GM12891 (cell line): ENCODE measurements at places on chromosomes 2 and 18.
A peak's percentile ranks its signal among the peaks of the same experiment; 100 is the strongest.

- no peak for DNase-seq
Measured at GRCh38 chr2:151575338-151575737, 158.9 kb downstream of the NEB start.

- no peak for DNase-seq
Measured at GRCh38 chr18:27772081-27772480, 404.8 kb downstream of the CDH2 start.

GRCh38 chr2:68577183-68577582 is 66.2 kb upstream of the PROKR1 start:
- no peak for DNase-seq

DNA sequence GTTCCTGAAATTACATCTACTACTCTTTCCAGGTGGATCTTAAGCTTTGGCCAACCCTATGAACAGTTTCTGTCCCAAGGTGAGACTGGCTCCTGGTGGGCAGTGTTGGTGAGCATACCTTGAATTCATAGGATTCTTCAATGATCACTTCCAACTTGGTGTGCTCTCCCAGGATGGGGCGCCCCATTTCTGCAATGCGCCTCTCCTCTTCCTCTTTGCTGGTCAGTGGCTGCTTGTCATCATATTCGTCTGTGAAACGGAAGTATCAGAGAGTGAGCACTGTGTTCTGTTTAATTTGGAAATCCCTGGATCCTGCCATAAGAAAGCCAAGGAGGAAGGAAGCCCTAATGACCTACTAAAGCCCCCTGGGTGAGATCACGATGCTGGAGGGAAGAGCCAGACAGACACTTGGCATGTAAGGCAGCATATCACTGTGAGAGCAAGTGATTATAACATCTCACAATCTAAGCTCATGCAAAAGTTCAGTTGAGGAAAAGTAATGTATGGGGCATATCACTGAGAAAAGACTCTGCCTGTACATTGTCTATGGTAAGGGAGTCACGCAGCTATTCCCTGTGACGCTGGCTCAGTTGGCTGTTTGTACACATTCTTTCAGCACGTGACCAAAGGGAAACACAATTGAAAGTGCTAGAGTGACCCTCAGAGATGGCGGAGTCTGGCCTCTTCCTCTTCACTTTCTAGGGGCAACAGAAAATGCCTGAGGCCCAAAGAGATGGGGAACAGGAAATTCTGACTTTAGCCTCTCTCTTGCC is 287.0 kb downstream of the SLC8A1 start:
- no peak for DNase-seq

DNA sequence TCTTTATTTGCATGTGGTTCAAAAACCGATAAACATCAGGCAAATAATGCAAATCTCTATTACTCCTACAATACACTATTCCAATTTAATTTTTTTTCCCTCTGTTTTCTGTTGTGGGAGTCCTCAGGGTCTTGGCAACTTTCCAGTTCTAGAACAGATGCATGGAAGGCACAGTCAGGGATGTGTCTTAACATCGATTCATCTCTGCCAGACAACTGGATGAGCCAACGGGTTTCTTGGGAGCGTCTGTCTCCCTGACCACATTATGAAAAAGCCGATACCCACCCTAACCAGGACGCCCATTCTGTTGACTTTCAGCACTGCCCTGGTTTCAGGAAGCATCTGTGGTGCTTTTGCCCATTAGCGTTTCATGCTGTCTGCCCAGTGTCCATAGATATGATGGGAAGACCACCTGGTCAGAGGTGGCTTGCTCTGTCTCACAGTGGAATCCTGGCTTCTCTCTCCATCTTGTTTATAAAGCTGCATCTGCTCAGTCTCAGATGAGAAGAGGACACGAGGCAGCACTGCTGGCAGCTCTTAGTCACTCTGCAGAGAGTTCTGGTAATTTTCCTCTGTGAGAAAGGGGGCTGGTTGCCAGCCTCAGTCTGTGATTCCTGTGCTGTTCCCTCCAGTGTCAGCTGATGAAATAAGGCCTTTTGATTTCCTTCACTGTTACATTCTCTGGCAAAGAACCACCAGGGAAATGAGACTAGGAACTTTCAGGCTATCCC is 57.9 kb upstream of the KCNE4 start:
- DNase-seq, result no peak

DNA sequence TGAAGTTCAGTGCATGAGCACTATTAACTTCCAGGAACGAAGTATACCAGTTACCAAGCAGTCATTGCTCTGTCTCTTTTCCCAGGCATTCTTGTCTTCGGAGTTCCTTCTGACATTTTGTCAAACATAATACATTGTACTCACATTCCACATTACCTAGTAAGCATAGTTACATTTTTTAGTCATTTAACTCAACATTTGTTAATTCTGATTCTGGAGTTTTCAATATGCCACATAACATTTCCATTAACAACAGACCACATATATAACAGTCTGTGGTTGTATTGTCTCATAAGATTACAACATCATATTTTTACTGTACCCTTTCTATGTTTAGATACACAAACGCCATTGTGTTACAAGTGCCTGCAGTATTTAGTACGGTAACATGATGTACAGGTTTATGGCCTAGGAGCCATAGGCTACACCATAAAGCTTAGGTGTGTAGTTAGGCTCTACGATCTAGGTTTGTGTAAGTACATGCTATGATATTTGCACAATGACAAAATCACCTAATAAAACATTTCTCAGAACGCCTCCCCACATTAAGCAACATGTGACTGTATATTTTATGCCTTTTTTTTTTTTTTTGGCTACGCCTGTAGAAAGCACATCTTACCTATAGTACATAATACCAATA is 187.1 kb downstream of the DYM start:
- no peak for DNase-seq

- no peak for DNase-seq
Measured at GRCh38 chr2:59804732-59805131, 748.7 kb downstream of the BCL11A start.

DNA sequence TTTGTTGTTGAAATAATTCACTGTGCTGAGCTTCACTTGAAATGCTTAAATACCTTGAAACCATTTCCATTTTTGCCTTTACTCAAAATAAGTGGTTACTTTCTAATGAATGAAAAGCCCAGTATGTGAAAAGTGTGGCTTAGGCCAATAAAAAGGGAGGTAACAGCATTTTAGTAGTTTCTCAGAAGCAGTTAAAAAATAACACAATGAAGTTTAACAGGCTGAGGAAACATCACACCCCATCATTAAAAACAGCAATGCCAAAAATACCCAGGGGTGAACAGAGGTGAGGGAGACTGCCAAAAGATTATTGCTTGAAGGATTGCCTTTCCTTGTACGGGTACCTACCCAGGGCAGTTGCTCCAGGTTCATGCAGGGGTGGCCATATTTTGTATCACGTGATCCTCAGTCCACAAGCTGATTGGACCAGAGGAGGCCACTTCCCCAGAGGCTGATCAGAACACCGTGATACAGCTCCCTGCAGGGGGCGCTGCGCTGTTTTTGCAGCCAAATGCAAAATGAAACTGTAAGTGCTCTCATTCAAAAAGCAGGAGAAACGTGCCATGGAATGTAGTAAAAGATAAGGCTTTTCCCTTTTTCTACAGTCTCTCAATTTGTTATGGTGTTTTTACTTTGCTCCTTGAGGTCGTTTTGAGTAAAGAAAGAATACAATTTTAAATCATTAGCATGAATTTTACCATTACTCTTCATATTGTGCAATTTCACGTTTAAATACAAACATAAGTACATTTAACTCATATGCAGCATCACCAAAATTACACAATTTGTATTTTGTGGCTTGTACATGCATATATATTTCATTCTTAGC is 70.2 kb upstream of the SH3BP4 start:
- DNase-seq, result peak; percentile 28

GRCh38 chr2:209348433-209348832 is 75.4 kb upstream of the MAP2 start:
- no peak for DNase-seq

- peak; percentile 16 for DNase-seq
Measured at GRCh38 chr2:210224941-210225672, at the start of gene ACADL. ACADL (minus strand) TSS chr2:210225447; CDS start chr2:210225263, 184 bp downstream.

DNA sequence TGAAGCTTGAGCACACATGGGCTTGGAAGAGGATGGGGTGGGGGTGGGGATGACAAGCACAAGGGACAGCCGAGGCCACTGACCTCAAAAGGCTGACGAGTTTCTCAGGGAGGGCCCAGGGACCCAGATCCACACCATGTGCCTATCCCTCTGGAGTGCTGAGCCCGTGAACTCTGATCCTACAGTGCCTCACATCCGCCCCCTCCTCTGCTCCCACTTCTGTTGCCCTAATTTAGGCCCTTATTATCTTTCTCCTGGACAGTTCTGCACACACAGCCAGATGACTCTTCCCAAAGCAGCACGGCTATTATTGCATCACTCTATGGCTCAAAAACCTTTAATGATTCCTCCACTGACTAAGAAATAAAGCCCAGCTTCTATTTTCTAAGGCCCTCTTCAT is 24.8 kb downstream of the CYRIA start:
- DNase-seq, result no peak

DNA sequence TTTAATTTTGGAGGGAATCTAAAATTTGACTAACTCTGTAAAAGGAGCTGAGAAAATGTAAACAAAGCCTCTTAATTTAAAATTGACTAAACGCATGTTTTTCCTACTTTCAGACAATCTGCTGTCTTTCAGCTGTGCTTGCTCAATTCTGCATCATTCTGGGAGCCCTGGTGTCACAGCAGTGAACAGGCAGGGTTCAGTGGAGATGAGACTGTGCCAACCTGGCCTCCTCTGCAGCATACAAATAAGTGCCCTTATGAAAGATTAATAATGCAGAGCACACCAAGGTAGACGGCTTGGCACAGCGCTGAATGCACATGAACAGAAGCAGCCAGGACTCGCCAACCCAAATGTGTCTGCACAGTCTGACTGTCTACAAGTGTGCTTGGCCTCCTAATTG is 222.0 kb upstream of the CHAC2 start:
- DNase-seq, result no peak

GRCh38 chr2:205471776-205472175 is 210.5 kb upstream of the NRP2 start:
- DNase-seq, result no peak

DNA sequence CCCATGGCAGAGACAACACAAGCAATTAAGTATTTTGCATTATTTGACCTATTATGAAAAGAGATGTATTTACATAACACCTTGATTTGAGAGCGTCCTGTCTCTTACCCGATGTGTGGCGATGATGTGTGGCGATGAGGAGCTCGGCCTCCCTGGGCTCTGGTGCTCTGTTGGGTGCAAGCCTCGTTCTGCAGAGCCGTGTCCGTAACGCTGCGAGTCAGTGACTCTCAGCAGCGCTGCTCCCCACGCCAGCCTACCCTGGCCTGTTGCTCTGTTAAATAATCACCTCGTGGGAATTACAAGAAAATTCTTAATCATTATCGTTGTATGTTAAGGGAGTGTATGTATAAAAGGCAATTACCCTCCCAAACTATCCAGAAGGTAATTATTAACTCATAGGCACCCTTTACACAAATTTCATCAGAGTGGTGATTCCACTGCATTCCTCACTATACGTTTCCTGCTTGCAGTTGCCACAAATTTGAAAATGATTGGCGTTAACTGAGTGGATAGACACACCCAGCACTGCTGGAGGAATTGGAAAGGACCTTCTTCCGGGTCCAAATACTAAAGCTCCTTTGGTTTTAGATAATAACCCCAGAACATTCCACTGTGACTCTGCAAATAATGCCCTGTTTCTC is 52.0 kb upstream of the NFATC1 start:
- no peak for DNase-seq

- no peak for DNase-seq
Measured at GRCh38 chr18:62331581-62332356, 6.7 kb downstream of the TNFRSF11A start.

DNA sequence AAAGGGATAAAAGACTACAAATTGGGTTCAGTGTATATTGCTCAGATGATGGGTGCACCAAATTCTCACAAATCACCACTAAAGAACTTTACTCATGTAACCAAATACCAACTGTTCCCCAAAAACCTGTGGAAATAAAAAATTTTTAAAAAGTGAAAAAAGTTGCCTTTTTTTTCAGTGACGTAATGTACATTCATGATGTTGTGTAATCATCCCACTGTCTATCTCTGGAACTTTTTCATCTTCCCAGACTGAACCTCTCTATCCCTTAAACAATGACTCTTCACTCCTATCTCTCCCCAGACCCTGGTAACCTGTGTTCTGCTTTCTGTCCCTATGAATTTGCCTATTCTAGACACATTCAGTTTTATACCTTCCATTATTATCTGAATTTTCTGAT is 19.0 kb upstream of the GALR1 start:
- DNase-seq, result no peak

- DNase-seq, result no peak
Measured at GRCh38 chr2:225069477-225069876, 27.2 kb upstream of the DOCK10 start.

DNA sequence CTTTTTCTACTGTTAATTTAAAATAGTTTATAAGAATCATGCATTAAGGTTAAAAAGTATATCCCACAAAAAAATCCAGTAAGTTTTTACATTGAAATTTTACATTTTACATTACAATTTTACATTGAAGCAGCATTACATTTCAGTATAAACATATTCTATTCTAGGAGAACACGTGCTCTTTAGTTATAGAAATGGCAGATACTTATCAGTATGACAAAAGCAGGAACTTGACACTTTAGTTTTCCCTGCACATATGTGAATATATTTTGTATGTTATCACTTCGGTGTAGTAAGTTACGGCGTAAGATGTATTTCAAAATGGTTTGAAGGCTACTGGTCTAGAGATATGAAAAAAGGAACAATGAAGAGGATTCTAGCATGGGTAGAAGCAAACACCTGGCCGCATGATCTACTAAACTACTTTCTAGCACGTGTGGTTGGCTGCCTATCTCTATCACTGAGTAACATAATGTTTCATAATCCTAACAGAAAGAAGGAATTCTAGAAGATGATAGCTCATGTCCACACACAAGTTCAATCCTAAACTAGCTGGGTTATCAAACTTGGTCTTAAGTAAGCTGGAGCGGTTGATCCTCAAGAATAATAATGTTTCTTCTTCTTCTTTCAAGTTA is 5.4 kb downstream of the IMMT start:
- DNase-seq, result no peak

GRCh38 chr2:144519934-144520731 is at the start of gene ZEB2:
ZEB2 (minus strand) TSS chr2:144520119; CDS start chr2:144517350, 2,769 bp downstream.
- DNase-seq, result no peak

- DNase-seq, result no peak
Measured at GRCh38 chr2:133077269-133077822, 407.3 kb upstream of the LYPD1 start.

GRCh38 chr2:27133195-27133875 is 1.1 kb downstream of the PREB start:
- DNase-seq, result no peak

- no peak for DNase-seq
Measured at GRCh38 chr2:174003720-174004695, 38.8 kb upstream of the SP3 start.

- no peak for DNase-seq
Measured at GRCh38 chr2:207130958-207131521, 34.7 kb downstream of the KLF7 start.

GRCh38 chr18:23468753-23469459 is 15.8 kb downstream of the RIOK3 start:
- DNase-seq, result no peak

DNA sequence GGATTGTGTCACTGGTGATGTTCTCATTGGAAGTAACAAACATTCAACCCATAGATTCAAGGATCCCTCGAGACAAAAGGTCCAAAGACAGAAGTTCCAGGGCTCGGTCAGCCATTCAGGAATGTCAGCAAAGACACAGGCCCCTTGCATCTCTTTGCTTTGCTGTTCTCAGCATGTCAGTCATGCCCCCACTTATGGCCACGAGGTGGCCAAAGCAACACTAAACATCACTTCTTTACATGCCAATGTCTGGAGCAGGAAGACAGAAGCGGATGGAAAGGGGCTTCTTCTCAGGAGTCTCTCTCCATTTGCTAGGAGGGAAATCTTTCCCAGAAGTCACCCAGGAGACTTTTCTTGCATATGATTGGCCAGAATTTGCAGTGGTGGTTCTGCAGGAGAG is 191.6 kb upstream of the SP5 start:
- no peak for DNase-seq
